ENCODE measurements at places on chromosomes 3 and 15.

DNA sequence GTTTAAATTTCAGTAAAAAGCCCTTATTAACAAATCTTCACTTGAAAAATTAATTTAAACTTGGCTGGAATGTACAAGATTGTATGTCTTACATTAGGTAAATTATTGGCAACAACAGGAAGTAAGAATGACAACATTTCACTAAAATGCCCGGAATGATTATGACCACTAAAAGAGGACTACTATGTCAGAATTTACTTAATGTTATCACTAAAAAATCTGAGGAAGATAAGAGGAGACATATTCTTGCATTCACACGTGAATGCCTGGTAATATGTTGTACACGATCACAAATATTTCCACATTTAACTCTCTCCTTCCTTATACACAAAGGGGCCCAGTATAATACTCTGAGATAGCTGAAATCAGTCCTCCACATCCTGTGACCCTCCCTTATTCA is 29.7 kb downstream of the VGLL3 start:
- no peak for DNase-seq

DNA sequence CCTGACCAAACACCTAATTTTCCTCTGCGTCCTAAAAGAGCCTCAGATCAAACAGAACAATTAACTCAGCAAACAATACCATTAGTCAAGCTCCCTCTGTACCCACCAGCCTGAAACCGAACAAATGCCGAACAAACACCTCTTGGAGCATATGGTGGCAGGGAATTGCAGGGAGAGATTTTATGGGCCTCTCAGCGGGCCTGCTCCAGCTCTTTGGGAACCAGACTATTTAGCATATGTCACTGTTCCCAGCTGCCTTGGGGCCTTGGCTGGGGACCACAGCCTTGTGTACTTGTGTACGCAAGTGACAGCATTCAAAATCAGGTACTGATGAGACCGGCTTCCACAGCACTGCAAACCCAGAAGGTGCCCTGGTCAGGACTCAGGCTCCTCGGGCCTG is 388.8 kb upstream of the PPP2R3A start:
- DNase-seq: no peak

DNA sequence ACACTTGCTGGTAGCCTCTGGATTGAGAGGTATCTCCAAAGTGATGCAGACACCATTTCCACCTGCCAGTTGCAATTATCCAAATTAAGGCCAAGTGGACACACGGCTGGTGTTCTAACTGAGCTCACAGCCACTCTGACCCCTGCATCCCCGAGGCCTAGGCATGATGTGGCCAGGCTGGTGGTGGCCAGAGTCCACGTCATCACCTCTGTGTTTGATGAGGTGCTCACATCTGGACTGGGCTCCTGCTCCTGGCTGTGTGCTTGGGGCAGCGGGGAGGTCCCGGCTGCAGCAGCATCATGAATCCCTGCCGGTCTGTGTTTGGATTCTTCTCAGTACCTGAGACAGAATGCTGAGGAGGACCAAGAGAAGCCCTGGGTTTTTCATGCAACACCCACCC is 4.9 kb downstream of the OXTR start:
- DNase-seq: no peak

GRCh38 chr3:112818289-112818688 is 28.4 kb downstream of the CD200R1L start:
- DNase-seq: no peak

- DNase-seq: no peak
Observed at GRCh38 chr15:52351206-52351908, 55.8 kb upstream of the MYO5C start.

DNA sequence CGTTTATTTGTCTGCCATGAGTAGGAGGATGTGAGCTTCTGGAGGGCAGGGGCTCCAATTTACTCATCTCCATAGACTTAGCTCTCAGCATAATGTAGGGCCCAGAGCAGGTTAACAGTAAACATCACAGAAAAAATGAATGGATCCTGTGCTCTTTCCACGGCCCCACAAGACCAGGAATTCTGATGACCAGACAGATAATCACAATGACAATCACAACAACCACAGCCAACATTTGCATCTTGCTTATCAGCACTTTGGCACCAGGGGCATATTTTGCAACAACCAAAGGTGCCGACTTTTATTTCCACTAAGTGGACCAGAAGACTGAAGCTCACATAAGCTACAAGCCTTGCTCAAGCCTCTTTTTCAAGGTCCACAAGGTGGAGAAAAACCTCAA is 68.9 kb upstream of the ANKRD34C start:
- DNase-seq: no peak

DNA sequence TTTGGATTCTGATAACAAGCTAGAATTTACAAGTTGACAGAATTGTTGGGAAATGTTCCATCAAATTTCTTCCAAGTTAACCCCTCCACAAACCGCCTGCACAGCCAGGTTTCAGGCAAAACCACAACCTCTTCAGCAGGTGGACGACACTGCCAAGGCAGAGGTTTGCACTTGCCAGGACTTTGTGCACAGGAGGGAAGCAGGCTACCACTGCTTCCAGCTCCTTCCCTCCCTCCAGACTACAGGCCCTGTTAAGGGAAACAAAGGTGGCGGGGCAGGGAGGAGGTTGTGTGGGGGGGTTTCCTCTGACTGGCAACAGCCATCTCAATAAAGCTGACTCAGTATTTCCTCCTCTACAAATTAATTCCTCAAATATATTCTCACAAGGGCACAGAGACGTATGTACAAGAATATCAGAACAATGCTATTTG is 42.2 kb downstream of the TBC1D2B start:
- no peak for DNase-seq

DNA sequence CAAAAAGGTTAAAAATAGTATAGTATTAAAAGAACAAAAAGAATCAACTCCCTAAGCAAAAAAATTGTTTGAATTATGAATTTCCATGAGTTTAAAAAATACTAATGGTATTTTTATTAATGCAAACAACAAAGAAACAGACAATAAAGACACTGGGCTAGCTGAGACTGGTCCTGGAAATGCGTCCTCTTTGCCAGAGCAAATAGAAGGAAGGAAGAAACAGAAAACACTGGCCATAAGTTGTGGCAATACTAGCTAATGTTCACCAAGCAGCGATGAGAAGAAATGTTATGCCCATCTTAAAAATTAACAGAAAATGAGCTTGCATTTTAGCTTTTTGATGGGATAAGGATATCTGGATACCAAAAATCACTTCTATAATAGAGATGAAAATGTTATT is 88.6 kb downstream of the TBL1XR1 start:
- DNase-seq: no peak

- DNase-seq: no peak
Observed at GRCh38 chr15:82763361-82764116, 42.3 kb downstream of the FSD2 start.

- DNase-seq: no peak
Observed at GRCh38 chr3:104132566-104133403, 1233.9 kb upstream of the ALCAM start.

DNA sequence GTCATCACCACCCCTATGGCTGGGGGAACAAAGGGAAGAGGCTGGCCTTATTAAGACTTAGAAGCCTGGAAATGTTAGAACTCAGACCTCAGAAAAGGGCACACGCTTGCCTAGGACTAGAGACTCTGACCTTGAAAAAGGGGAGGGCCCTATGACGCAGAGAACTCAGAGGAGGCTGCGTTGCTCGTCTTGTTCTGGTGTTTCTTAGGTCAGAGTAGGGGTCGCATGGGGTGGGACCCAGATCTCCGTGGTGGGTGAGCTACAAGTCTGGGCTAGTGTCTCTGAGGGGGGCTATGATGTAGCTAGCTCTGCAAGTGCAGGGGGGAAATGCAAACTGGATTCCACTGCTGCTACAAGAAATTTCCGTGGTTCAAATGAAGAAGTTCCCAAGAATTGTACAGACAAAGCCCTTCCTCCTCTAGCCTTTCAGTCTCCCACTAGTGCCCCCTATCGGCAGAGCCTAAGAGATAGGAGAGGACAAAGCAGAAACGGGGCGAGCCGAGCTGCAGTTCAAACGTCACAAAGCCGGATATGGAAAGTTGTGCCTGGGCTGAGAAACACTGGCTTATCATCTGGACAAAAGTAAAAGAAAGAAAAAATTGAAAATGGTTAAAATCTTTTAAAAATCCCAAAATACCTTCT is 392.9 kb upstream of the ROBO2 start:
- no peak for DNase-seq

DNA sequence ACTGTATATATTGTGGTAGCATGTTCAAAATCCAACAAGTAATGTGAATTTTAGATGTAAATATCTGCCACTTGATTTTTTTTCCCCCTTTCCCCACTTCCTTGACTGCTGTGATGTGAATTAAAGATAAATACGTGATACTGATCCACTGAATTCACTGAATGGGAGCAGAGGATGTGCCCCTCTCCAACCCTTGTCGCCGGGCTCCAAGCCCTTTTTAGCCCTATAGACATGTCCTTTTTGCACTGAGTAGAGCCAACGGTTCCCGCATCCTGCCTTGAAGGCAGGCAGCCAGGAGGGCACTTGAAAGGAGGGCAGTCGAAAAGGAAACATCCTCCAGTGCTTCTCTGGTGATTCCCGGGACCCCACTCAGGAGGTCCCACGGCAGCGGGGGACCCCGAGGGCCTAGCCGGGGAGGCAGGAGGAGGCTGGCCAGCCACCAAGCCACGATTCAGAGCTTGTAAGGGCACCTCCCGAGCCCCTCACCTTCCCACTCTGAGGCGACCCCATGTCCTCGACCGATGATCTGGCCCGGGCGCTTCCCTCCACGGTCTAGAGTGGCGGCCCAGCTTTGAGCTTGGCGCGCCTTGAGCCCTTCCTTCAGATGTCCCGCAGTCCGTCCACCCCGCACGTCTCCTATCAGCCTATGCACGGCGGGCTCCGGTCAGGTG is 901 bp upstream of the MANF start:
- DNase-seq: no peak

All from stimulated activated CD8-positive, alpha-beta memory T cell treated with anti-CD3 and anti-CD28 coated beads, Interleukin-12 subunit alpha, Interleukin-12 subunit beta, amount 100 ng/mL, for 1 hour (primary cell).